ENCODE measurements at places on chromosomes 4 and X. TPM values are rescaled to one million over a fixed set of nuclear protein-coding genes. Genes with fewer than 3 reads are reported as not detected.

DNA sequence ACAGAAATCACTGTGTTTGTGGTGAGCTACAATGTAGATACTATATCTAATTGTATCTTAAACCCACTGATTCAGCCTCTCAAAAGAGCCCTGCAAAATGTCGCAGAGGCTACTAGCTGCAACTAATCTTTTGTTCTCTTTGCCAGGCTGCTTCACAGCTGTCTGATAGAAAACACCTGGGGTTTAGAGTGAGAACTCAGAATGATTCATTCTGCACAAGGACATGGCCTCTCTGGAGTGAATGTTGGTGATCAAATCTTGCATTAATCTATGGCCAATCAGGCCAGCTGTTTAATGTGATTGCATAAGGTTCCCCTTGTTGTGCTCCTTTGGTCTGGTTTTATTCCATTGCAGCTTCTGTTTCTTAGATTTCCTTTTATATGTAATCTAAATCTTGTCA, 100.3 kb downstream of the EMCN start:
- no peak for DNase-seq

- DNase-seq, result no peak
These were observed 28.2 kb upstream of the CENPU start for GRCh38 chr4:184762100-184762499.

Gene ANAPC4
- polyA plus RNA-seq, result 8.2 TPM

DNA sequence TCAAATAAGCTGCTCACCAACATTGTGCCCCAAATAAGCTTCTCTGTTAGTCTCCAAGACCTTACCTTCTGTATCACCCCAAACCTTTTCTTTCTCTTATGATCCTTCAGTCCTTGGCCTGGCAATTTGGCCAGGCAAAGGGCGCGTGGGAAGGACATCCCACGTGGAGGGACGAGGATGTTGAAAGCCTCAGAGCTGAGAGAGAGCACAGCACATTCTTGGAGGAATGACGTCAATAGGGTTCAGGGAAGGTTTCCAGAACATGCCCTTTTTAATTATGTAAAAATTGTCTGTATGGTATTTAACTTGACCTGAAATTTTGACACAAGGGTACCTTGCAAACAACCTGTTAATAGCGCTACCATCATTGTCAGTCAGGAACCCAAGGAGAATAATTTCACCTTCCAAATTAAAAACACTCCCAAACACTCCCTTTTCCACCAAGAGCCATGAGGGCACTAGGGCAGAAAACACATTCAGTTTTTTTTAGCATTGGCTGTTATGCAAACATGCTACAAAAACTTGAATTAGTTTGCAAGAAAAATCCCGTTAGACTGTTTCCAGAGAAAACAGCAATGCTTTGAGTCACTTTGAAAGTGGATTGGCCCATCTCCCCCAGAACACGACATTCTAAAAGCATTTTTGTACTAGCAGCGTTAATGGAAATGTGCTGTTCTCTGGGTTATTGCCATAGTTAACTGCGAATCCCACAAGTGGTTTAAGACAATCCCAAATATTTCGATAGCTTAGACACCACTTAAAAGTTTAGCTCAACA, 183.2 kb upstream of the PUDP start:
- no peak for DNase-seq

Gene SLC2A9
- polyA plus RNA-seq, result 3.8 TPM

Measured in heart right ventricle (tissue), 16 donors.